ENCODE measurements at places on chromosomes 4 and X.

GRCh38 chr4:153969542-153969941 is 180.7 kb upstream of the SFRP2 start:
- DNase-seq, result no peak

GRCh38 chrX:65516756-65517155 is 17.8 kb downstream of the LAS1L start:
- no peak for DNase-seq

DNA sequence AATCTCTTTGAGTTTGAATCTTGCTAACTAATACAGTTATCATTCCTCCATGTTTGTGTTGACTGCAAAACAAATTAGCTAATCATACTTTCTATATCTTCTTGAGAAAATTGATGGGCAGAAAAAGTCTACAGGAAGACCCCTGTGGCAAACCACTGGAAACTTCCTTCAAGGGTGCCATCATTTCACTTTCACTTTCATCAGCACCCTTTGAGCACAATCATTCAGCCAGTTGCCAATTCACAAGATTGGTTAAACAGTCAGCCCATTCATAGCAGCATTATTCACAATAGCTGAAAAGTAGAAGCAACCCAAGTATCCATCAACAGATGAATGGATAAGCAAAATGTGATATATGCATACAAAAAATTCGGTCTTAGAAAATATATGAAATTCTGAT is 101.5 kb downstream of the CCDC160 start:
- no peak for DNase-seq

- DNase-seq, result no peak
Measured at GRCh38 chr4:141409556-141409955, 188.9 kb downstream of the ZNF330 start.

- DNase-seq, result no peak
Measured at GRCh38 chr4:25096981-25097443, 63.2 kb downstream of the SEPSECS start.

DNA sequence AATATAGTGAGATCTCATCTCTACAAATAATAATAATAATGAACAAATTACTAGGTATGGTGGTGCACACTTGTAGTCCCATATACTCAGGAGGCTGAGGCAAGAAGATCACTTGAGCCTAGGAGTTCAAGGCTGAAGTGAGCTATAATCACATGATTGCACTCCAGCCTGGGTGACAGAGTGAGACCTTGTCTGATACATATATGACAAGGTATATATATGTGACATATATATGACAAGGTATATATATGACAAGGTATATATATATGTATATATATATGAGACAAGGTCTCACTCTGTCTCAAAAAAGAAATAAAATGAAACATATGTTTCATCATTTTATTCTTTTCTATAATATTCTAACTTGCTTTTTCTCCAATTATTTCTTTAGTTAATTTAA is 278.1 kb upstream of the TET2 start:
- no peak for DNase-seq

GRCh38 chr4:58749206-58749605 is 1639.0 kb upstream of the IGFBP7 start:
- DNase-seq, result no peak

DNA sequence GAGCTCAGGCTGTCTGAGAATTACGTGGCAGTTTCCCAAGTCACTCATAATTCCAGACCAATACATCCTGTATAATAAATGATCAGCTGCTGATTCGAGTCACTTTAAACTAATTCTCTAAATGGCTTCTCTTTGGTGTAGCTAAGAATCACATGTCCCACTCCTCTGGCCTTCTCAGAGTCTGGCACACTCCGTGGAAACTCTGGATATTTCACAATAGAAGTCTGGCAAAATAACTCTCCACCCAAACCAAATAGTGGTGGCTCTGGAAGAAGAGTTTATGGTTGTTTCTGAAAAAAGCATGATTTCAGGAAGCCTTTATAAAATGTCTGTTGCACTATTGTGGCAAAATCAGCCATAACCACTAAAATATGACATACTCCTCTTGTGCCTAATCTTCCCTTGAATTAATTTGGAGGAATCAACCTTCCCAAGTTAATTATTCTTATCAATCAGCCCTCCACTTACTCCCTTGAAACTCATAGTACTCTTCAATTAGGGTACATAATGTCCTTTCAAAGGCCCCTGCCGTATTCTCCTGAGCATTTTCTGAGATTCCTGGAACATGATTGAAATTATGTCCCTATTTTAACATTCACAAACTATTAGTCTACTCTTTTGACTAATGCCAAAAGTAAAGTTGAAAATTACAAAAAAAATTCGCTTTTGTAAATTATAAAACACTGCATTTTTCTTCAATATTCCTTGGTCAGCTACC is 991.6 kb downstream of the FAT4 start:
- no peak for DNase-seq

- no peak for DNase-seq
Measured at GRCh38 chr4:6013564-6013963, 4.7 kb downstream of the C4orf50 start.

GRCh38 chr4:7357323-7357722 is 77.4 kb downstream of the PSAPL1 start:
- no peak for DNase-seq

DNA sequence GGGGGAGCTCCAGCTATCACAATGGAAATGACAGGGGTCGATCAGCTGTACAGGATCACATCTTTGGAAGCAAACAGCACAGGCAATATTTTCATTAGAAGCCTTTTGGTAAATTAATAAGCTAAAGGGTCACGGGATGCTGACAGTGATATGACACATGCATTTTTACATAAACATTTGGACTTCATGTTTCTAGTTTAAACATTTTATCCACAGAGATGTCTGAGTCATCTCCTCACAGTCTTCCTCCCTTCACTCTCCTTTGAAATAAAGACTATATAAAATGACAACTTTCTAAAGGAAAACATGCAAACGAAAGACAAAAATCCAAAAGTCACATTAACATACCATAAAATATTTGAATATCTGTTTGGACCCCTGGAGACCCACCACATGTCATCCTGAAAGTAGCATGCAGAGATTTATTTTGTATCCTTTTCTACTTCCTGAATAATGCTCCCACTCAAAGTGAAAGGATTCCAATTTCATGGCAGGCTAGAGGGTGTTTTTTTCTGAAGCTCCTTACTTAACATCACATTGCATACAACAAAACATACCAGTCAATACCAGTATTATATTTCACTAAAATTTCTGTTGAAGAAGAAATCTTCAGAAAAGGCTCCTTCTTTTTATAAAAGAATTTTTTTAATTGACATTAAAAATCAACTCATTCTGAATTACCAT is 200.1 kb upstream of the PPARGC1A start:
- DNase-seq, result no peak

DNA sequence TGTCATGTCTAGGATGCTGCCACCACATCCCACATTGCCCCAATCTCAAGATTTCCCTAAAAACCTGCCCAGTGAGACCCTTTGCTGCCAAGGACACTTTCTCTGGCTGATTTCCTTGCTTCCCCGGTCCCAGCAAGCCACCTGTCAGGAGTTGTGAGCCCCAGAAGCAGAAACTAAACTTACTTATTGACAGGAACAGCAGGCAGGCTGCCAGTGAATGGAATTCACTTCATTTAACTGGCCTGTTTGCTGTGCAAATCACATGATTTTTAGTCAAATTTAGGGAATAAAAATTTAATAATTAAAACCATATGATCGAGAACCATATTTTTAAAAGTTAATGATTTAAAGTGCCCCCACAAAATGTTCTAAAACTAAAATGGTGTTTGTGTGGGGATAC is 48.5 kb downstream of the MAMLD1 start:
- no peak for DNase-seq

DNA sequence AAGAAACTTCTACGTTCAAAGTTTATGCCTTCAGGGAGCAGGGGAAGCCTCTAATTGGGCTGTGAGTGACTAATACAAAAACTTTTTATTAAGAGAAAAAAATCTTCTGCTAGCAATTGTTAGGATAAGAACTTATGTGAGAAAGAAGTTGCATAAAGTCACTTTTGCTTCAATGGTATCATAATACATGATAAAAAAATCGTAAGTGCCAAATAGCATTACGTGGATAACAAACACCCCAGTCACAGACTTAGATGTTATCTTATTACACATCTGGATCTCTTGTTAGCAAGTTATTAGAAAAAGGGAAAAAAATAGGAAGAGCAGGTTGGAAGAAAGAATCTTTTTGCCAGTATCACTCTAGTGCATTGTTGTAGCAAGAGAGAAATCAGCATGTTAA is 4.2 kb upstream of the NDST4 start:
- DNase-seq, result no peak

- DNase-seq, result no peak
Measured at GRCh38 chr4:8554555-8555100, 25.6 kb upstream of the GPR78 start.

DNA sequence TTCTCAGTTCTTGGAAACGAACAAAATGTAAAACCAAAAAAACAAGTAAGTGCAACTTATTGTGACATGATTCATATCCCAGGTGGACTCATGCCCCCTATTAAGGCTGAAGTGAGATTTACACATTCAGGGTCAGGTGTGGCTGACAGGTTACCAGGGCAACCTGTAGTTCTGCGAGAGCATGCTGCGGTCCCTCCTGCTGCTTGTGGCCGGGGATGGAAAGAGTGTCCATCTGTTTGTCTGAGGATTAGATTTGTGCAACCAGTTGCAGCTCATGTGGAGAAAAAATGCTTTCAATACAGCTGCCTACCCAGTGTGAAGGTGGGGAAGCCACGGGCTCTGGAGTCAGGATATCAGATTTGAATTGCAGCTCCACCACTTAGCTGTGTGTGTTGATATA is 78.8 kb downstream of the FAM184B start:
- DNase-seq, result no peak

DNA sequence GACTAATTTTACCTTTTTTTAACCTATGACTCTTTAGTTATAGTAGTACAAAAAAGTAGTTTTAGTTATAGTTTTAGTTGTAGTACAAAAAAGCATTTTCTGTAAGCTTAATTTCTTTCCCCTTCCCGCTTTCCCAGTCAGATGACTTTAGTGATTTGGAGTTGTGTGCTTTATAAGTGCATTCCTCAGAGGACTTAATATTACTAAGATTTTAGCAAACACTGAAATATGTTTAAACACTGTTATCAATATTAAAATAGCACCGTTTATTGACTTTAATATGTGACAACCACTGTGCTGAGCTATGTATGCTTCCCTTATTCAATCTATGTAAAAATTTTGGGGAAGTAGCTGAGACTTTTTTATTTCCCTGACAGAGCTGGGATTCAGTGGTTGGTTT is 22.8 kb downstream of the GUF1 start:
- no peak for DNase-seq

- no peak for DNase-seq
Measured at GRCh38 chr4:88567591-88567990, 24.7 kb upstream of the HERC3 start.

DNA sequence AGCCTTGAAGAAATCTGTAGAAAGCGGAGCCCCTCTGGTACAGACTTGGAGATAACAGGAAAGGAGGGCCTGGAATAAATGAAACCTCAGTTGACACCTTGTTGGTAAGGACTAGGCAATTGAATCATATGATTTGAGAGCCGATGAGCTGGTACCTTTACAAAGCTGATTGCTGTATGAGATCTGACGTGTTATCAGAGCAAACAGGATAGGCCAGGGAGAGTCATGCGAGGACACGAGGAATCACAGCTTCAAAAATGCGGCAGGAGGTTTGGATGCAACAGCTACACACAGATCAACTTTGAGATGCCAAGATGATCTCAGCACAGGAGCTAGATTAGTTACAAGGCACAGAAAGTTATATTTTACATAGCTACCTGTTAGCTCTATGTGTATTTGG is 7.4 kb upstream of the SLC10A4 start:
- DNase-seq, result no peak

GRCh38 chr4:177562859-177563258 is 120.6 kb upstream of the AGA start:
- DNase-seq, result no peak

GRCh38 chr4:138085736-138086305 is 156.3 kb downstream of the SLC7A11 start:
- DNase-seq, result no peak

DNA sequence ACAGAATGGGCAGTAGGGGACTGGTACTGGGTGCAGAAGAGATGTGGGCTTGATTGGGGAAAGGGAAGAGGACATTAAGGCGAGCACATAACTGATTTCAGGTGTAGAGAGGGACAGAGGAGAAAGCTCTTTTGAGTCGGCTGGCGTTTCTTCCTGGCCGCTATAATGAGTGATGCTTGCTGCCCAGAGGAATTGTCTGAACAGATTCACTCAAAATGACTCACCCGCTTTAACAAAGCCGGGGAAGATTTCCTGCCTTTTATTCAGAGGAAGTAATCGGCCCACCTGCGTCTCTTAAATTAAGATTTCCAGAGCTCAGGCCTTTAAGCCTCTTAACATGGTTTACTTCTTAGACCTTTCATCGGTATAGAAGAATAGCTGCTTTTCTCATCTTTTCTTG is 102.1 kb upstream of the AP1S2 start:
- no peak for DNase-seq

GRCh38 chr4:61202638-61203435 is 2.7 kb downstream of the ADGRL3 start:
- DNase-seq, result no peak

DNA sequence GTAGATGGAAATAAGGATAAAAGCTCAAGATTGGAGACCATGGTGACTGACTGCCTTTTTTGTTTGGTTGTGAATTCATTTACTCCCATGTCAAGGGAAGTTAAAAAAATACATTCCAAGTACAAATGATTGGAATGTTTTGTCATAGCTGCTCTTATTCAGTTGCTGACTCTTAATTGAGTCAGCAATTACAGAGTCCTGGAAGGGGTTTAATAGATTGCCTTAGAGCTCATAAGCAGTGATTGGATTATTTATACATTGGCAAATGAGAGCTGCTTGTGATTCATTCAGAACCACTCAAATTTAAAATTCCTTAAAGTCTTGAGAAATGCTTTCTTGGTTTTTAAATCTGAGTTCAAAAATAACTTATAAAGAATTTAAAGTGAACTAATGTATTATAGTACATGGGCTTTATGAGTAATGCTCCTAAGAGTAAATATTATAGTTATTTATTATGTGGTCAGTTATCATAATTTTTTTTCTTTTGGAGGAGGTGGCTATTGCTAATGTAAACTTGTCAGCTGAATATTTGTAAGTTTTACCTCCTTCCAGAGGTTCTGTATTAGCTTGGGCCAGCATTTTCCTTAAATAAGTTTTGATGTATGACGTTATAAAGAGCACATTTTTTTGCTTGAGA is 13.6 kb downstream of the JADE1 start:
- DNase-seq, result no peak

DNA sequence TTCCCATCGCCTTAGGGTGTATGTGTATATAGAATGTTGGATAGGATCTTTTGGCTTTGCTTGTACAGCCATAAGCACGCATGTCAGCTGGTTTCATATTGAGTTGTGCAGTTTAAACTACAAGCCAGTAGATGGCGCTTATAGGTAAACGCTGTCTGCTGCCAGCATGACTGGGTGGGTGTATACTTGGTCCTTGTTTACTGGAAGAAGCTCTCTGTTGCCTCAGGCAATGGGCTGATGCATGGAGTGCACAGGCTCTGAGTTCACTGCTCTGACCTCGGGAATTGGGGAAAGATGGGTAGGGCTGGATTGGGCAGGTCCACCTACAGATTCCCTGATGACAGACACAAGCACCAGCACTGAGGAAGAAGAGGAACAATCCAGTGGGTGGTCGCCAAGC is 831.5 kb downstream of the STIM2 start:
- DNase-seq, result no peak
